ENCODE measurements at places on chromosomes 1 and 21. TPM values are rescaled to one million over a fixed set of nuclear protein-coding genes. Genes with fewer than 3 reads are reported as not detected.

Gene GJA8
- not detected for total RNA-seq

Gene SELP
- total RNA-seq: 13.1 TPM

Gene KCNQ4
- 2.0 TPM for total RNA-seq

Gene KLHDC9
- total RNA-seq: 1.3 TPM

Gene CIART
- 2.4 TPM for total RNA-seq

Gene CASQ1
- 10.5 TPM for total RNA-seq

Gene TPTE
- total RNA-seq: not detected

Gene PCSK9
- 2.9 TPM for total RNA-seq

Gene CAPN8
- total RNA-seq: 1.6 TPM

Gene CA6
- not detected for total RNA-seq

Gene ADAMTSL4
- total RNA-seq: 35.5 TPM

Gene CYP4Z1
- total RNA-seq: 0.53 TPM

Gene THBS3
- 57.2 TPM for total RNA-seq

Gene RAP1GAP
- 4.0 TPM for total RNA-seq

Gene HMGCS2
- 11.6 TPM for total RNA-seq

Gene KIF26B
- total RNA-seq: 12.2 TPM

Gene NPR1
- 9.5 TPM for total RNA-seq

Gene CAPZA1
- 192 TPM for total RNA-seq

Gene LCE3C
- total RNA-seq: not detected

Gene ANKRD45
- 0.63 TPM for total RNA-seq

Gene PLEKHN1
- total RNA-seq: 1.1 TPM

Gene TMIGD3
- total RNA-seq: 0.74 TPM

Gene CD55
- 108 TPM for total RNA-seq

Gene BRINP3
- 10.8 TPM for total RNA-seq

Gene MPL
- not detected for total RNA-seq
